GM10248 (cell line): ENCODE measurements at places on chromosomes 16 and 17.

- DNase-seq: peak; percentile 48
These were observed 2.2 kb upstream of the ATP6V0A1 start for GRCh38 chr17:42456223-42457106.

DNA sequence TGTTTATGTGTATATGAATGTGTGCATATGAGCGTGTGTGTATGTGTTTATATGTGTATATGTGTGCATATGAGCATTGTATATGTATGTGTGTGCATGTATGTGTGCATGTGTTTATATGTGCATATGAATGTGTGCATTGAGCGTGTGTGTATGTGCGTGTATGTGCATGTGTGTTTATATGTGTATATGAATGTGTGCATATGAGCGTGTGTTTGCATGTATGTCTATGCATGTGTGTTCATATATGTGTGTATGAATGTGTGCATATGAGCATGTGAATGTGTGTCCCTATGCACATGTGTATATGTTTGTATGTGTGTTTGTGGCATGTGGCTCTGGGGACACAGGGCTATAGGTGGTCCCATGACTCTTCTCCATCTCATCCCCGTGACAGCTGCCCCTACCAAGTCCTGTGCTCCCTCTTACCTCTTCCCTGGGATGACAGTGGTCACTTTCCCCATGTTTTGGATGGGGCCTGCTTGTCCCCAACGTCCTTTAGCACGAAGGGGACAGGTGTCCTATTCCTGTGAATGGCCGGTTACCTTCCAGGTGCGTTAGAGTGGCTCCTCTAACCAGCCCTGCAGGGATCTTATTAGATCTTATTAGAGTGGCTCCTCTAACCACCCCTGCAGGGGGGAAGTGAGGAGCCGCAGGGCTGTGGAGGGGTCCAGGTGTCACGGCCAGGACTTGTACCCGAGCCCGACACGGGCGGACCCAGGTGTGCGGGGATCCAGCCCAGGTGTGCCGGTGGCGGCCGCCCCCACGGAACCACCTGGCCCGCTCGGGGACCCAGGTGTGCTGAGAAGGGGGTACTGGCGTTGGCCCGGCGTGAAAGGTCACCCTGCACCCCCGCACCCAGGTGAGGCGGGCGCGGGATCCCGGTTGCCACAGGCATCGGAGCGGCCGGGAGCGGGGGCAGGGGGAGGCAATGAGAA is 105.6 kb downstream of the SEC14L1 start:
- DNase-seq: no peak

- DNase-seq: no peak
These were observed 30.9 kb downstream of the DCAKD start for GRCh38 chr17:45020354-45021138.

DNA sequence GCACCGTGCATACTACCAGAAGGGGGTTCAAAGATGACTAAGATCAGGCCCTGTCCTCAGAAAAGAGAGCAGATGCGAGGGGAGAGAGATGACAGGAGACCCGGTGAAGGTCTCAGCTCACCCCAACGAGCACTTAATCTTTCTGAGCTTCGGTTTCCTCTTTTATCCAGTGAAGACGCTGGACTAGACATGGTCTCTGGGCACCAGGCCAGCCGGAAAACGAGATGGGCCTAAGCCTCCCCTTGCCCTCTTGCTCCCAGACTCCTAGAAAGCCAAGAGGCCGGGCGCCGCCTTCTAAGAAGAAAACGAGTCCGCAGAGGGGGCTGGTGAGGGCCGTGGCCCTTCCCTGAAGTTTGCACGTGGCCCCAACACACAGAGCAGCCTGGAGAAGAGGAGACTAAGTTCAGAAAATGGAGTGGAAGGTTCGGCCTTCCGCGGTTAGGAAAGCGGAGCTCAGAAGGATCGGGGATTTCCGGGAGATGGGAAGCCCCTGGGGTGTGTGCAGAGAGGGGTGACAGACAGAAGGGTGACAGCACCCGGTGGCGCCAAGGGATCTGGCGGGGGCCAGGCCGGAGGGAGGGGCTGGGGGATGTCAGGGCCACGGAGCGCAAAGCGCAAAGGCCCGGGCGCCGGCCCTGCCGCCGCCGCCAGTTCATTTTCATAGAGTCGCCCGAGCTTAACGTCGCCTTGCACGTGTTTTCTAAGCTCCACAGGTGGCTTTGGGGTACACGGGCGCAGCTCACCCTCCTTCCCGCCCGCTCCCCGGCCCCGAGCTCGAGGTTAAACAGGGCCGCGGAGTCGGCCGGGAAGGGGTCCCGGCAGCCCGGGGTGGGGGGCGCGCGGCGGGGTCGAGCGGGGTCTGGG is 42.1 kb upstream of the BHLHA9 start:
- peak; percentile 81 for DNase-seq

- no peak for DNase-seq
These were observed 24.7 kb downstream of the UTP4 start for GRCh38 chr16:69157196-69157595.

- no peak for DNase-seq
These were observed 319.8 kb downstream of the SEC14L1 start for GRCh38 chr17:77460514-77461046.

DNA sequence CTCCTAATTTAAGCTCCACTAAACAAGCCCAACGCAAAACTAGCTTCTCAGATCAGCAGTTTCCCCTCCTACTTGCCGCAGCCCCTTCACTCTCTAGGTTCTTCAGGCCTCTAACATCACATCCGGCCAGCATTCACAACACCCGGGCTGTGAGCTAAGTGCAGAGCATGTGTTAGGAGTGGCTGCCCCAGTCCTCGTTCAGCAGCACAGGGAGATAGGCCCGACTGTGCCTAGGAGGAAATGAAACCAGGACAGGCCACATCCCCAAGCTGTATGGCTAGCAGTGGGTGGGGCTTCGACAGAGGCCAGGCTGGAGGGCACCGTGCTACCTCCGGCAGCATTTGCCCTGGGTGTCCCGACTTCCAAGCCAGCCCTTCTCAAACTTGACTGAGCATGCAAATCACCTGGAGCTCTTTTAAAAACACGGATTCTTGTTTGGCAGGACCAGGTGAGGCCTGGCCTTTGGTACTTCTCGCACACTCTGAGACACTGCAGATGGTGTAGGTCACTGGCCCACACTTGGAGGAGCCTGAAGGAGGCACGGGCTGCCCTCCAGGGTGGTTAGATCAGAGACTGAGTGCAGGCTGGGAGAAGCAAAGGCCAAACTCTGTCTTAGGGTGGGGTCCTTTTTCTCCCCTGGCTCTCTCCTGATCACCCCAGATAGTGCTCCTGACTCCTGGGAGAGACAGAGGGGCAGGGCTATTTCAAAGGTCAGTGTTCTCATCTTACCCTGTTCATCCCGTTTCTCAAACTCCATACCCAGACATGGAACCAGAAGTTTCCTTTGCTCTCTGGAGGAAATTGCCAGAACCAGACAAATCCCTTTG is 202.0 kb downstream of the C16orf78 start:
- peak; percentile 84 for DNase-seq

DNA sequence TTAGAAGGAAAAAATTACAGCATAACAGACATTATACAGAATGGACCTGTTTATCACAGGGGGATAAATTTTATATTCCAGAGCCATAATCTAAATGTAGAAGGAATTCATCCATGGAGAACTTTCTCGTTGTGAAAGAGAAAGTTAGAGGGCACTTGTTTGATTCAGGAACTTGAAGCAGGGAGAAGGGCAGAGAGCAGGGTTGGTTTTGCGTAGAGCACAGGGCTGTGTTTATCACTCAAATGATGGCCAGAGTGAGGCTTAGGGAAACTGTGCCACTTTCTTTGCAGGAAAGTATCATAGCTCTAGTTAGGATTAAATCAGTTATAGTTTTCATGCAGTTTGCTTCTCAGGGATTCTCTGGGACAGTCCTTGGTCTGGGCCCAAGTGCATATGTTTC is 29.1 kb upstream of the MED13 start:
- no peak for DNase-seq
